ENCODE measurements at places on chromosomes 2 and 18.

DNA sequence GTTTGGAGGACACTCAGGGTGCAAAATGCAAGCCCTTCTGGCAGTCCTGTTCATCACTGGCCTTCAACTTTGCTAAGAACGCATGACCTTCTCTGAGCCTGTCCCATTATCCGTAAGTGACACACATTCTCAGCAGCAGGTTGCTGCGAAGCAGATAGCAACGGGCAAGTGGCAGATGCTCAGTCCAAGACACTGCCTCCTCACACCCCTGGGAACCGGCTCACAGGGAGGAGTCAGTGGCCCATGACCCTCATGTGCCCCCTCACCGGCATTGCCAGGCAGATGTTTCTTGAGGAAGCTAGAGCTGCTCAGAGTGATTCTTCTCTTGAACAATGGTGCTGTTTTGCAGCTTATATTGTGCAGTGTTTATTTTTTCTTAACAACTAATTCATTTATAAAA, 737.2 kb upstream of the HS6ST1 start:
- no peak for DNase-seq

DNA sequence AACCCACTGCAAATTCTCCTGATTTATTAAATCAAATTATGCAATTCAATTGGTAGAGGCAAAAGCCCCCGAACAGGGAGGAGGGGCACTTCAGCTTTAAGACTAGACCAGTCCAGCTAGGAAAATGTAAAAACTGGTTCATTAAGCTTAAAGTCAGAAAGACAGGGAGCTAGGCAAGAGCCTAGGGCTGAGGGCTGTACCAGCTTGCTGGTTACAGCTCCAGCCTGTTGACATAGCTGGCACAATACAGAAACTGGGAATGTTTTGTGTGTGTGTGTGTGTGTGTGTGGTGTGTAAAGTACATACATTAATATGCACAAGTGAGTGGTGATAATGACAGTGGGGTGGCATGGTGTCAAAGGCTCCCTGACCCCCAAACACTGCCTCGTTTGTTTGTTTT, 307.0 kb upstream of the CELF4 start:
- DNase-seq, result no peak

DNA sequence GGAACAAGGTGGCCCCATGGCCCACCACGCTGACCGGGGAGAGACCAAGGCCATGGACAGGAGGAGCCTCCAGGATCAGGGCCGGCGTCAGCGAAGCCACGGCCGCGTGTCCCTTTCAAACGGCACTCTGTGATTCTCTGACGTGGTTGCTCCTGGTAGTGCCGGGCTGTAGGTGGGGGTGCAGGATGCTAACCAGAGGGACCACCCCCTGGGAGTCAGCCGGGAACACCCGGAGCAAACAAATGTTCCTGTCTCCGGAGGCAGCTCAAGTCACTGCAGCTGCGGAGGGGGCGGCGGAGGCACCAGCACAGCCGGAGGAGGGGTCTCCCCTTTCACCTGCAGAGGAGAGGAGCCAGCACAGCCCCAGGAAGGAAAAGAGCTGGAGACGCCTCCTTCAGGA, 750.6 kb upstream of the SALL3 start:
- no peak for DNase-seq

DNA sequence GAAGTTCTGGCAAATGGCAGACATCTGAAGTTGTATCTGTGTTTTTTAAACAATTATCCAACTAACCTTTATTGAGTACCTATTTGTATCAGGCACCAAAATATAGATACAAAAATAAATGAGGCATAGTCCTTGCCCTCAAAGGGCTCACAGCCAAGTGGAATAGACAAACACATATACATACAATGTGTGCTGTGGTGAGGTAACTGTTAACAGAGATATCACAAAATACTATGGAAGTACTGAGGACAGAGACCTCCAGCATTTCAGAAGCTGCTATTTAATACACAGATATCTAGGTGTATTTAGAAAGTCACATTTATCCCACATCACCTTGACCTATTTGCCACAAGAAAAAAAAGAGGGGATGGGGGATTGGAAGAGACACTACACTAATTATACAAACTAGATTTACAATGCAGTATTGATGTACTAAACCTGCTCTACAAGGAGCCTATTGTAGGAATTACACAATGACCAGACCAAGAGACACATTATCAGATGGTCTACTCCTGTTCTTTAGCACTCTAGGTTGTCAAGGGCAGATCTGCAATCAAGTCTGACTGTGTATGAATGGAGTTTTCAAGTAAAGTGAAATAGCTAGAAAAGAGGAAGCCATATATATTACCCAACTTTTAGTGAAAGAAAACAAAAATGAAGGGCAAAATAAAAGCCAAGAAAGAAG, 62.2 kb downstream of the SPIRE1 start:
- no peak for DNase-seq
